ENCODE measurements at places on chromosomes 6 and 20. TPM values are rescaled to one million over a fixed set of nuclear protein-coding genes. Genes with fewer than 3 reads are reported as not detected.

The OR12D3 gene
- total RNA-seq, result not detected

The SYNCRIP gene
- 87.4 TPM for total RNA-seq

The HELZ2 gene
- 14.9 TPM for total RNA-seq

The EMILIN3 gene
- total RNA-seq, result 0.46 TPM

The SIGLEC1 gene
- not detected for total RNA-seq

The MPIG6B gene
- total RNA-seq, result not detected

GRCh38 chr6:41671376-41671775 is 33.1 kb downstream of the MDFI start:
- no peaks in the 10 kb centered on the region for H3K4me1 ChIP-seq
- H3K36me3 ChIP-seq, result no peaks in the 10 kb centered on the region
- H3K27me3 ChIP-seq, result peaks cover 13% of the 10 kb centered on the region
- peak; percentile 37 for DNase-seq
- no peak overlapping the region for H3K27ac ChIP-seq

DNA sequence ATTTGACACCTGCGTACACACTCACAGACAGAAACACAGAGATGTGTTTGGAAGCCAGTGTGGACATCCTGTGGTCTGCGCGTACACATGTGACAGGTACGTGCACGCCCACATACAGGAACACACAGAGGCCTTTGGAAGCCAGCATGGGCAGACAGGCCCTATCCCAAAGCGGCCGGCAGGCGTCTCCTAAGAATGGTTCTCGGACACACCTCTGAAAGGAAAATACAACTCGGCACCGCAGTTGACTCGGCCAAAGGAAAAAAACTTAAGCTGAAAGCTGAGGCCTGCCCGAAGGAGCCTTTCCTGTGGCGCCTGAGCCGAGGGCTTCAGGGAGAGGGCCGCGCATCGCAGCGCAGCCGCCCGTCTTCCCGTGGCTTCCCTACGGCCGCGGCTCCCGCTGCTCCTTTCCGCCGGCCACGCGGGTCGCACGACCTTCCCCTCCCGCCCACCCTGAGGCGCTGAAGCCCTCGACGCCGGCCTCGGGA is 1.4 kb upstream of the CEP43 start:
- peak overlapping the region; percentile 71 for H3K4me3 ChIP-seq
- DNase-seq, result no peak
- H3K36me3 ChIP-seq, result no peaks in the 10 kb centered on the region
- H3K27ac ChIP-seq, result peak overlapping the region; percentile 65
- H3K4me1 ChIP-seq, result peaks cover 24% of the 10 kb centered on the region

DNA sequence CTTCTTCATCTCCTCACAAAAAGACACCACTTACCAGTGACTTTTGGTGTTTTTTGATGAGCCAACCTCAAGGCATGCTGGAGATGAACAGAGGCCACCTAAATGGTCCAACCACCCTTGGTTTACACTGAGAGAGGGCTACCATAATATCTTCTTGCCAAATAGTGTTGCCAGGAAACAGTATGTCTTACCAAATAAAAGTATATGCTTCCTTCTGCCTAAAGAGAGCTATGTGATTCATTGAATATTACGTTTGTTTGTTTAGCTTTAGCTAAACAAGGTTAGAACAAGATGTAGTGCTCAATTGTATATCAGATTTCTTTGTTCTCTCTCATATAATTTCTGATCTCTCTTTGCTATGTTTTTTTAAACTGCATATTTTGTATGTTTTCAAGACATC is 40.6 kb upstream of the BMP6 start:
- H3K4me3 ChIP-seq, result no peak overlapping the region
- no peak for DNase-seq
- H3K27me3 ChIP-seq, result peaks cover 3% of the 10 kb centered on the region
- H3K27ac ChIP-seq, result no peak overlapping the region
- H3K36me3 ChIP-seq, result no peaks in the 10 kb centered on the region
- peaks cover 6% of the 10 kb centered on the region for H3K4me1 ChIP-seq

GRCh38 chr20:60050193-60050947 is 92.1 kb downstream of the CDH26 start:
- H3K27ac ChIP-seq, result no peak overlapping the region
- H3K27me3 ChIP-seq, result peaks cover 3% of the 10 kb centered on the region
- no peak overlapping the region for H3K4me3 ChIP-seq

- H3K4me3 ChIP-seq, result no peak overlapping the region
- no peak for DNase-seq
- peak overlapping the region; percentile 81 for H3K27ac ChIP-seq
- H3K36me3 ChIP-seq, result peaks cover 1% of the 10 kb centered on the region
- no peaks in the 10 kb centered on the region for H3K27me3 ChIP-seq
Measured at GRCh38 chr20:35317416-35318210, 25.4 kb upstream of the FAM83C start.

GRCh38 chr6:18562726-18563125 is 175.6 kb downstream of the RNF144B start:
- DNase-seq, result no peak
- H3K36me3 ChIP-seq, result peaks cover 2% of the 10 kb centered on the region
- no peak overlapping the region for H3K27ac ChIP-seq
- H3K4me3 ChIP-seq, result no peak overlapping the region

DNA sequence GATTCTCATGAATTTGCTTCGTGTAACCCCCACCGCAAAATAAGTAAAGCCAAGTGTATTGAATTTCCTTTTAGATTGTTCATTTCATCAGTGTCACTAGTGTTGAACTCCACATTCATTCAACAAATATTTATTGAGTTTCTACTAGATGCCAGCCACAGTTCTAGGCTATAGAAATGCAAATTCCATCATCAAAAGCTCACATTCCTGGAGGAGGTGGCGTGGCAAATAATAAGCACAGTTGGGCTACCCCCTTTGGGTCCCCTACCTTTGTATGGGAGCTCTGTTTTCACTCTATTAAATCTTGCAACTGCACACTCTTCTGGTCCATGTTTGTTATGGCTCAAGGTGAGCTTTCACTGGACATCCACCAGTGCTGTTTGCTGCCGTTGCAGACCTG is 12.7 kb upstream of the ME1 start:
- no peaks in the 10 kb centered on the region for H3K27me3 ChIP-seq
- no peaks in the 10 kb centered on the region for H3K36me3 ChIP-seq
- H3K4me3 ChIP-seq, result no peak overlapping the region
- no peak for DNase-seq
- H3K4me1 ChIP-seq, result peaks cover 9% of the 10 kb centered on the region

DNA sequence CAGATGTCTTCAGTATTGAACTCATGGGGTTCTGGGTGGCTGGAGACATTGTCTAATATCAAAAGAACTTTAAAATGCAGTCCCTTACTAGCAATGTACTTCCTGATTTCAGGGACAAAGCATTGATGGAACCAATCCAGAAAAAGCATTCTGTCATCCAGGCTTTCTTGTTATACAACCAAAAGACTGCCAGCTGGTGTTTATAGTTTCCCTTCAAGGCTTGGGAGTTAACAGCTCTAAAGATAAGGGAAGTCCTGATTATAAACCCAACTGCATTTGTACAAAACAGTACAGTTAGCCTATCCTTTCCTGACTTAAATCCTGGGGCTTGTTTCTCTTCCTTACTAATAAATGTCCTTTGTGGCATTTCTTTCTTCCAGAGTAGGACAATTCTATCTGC is 160.0 kb downstream of the COL21A1 start:
- H3K4me3 ChIP-seq, result no peak overlapping the region
- no peak for DNase-seq
- peak overlapping the region; percentile 55 for H3K27ac ChIP-seq
- H3K4me1 ChIP-seq, result peaks cover 34% of the 10 kb centered on the region
- peaks cover 7% of the 10 kb centered on the region for H3K36me3 ChIP-seq
- H3K27me3 ChIP-seq, result no peaks in the 10 kb centered on the region

DNA sequence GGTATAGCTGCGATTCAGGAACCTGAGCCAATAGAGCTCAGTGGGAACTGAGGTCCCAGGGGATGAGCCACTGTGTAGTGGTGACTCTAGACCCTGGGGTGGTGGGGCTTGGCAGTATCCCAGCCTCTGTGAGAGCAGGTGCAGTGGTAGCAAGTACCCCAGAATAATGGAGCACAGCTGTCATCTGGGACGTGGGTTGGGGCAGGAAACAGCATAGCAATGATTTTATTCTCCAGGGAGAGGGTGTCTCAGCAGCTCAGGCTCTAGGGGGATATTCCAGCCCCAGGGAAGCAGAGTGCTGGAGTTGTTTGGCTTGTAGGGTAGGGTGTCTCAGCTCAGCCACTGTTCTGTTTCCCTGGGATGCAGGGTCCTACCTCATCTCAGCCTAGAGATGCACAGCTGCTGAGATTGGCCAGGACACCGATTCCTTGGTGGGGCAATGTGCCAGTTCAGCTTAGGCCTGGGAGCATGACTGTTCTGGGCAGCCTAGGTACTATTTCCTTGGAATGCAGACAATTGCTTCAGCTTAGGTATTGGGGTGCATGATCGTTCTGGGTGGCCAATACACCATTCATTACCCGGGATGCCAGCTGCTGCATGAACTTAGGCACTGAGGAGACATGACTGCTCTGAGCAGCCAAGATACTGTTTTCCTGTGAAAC is 34.0 kb upstream of the NUP153 start:
- H3K36me3 ChIP-seq, result peaks cover 12% of the 10 kb centered on the region
- no peaks in the 10 kb centered on the region for H3K4me1 ChIP-seq
- H3K27me3 ChIP-seq, result no peaks in the 10 kb centered on the region
- H3K27ac ChIP-seq, result no peak overlapping the region

DNA sequence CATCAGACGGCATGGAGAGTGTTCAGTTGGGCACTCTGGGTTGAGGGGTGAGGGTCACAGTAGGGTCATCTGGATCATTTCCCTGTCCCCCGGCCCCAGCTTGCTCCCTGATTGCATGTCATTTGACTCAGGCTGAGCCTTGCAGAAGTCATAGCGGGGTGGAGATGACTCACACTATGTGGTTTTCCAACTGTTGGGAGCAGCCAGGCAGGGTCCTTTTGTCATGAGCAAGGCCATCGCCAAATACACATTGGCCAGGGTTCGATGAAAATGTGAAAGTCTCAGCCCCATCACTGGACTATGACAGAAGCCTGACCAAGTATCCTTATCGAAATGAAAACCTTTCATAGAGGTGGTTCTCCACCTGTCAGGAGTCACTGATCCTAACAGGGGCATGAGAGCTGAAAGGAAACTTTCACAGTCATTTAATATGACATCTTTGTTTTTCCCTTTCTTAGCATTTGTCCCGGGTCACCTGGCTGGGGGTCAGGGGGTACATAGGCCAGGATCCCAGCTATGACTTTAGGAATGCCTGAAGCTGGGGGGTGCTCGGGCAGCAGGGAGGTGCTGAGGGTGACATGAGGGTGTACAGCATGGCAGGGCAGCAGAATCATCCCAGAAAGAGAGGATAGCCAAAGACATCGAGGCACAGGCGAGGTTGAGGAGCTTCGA is 70.2 kb upstream of the CD93 start:
- H3K36me3 ChIP-seq, result no peaks in the 10 kb centered on the region
- no peak overlapping the region for H3K4me3 ChIP-seq
- H3K27me3 ChIP-seq, result no peaks in the 10 kb centered on the region

- peaks cover 1% of the 10 kb centered on the region for H3K36me3 ChIP-seq
- H3K4me1 ChIP-seq, result no peaks in the 10 kb centered on the region
- no peaks in the 10 kb centered on the region for H3K27me3 ChIP-seq
- no peak overlapping the region for H3K4me3 ChIP-seq
- DNase-seq, result no peak
Measured at GRCh38 chr6:3533981-3534380, 77.1 kb upstream of the SLC22A23 start.

DNA sequence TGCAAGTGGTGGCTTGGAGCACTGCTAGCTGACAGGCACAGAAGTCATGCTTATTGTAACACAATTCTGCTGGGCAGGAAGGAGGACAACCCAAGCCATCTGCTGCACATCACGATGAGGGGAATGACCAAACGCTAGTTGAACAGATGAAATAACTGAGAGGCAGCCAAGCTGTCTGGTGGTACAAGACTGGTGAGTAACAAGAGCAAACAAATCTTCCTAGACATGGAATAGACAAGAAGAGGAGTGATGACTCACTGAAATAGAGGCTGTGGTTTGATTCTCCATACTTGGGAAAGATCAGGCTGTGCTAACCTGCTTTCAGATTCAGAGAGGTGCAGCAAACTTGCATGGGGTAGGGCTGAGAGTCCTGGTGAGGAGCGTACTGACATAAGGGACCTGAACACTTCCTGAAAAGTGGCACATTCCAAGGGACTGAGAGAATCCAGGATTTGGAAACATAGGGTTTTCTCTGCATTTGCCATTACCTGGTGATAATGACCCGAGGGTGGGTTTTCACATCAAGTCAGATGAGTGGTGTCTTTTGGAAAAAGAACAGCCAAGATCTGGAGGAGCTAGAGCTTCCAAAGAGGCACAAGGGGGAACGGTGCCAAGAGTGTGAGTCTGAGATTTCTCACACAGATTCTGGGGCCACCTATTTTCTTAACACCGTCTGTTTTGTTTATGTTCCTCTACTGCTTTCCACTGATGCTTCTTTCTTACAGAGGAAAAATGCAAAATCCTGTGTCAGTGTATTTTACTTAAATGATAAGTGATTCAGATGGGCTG is 60.0 kb downstream of the PRL start:
- H3K36me3 ChIP-seq, result peaks cover 1% of the 10 kb centered on the region
- no peak overlapping the region for H3K4me3 ChIP-seq
- no peaks in the 10 kb centered on the region for H3K27me3 ChIP-seq
- H3K27ac ChIP-seq, result peak overlapping the region; percentile 90

- peak overlapping the region; percentile 87 for H3K4me3 ChIP-seq
- H3K4me1 ChIP-seq, result peaks cover 41% of the 10 kb centered on the region
- H3K36me3 ChIP-seq, result no peaks in the 10 kb centered on the region
Measured at GRCh38 chr20:53914781-53915445, 155.5 kb downstream of the BCAS1 start.

DNA sequence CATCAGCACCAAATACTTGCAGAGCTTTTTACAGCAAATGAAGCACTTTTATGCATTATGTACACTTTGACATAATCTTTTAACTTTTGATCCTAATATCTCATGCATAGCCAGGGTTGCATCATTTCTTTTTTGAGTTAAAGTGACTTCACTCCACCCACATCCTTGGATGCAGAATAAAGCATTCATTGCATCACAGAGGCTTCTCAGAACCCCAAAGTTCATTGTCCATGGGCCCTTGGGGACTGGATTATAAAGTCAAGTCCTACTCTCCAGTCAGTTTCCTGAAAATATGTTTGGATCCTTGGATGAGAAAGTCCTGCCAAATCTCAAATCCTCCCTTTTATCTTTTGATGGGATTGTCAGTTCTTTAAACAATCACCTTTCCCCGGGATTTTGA is 10.6 kb upstream of the EFHC1 start:
- H3K4me1 ChIP-seq, result peaks cover 15% of the 10 kb centered on the region
- no peak overlapping the region for H3K27ac ChIP-seq
- no peak overlapping the region for H3K4me3 ChIP-seq

DNA sequence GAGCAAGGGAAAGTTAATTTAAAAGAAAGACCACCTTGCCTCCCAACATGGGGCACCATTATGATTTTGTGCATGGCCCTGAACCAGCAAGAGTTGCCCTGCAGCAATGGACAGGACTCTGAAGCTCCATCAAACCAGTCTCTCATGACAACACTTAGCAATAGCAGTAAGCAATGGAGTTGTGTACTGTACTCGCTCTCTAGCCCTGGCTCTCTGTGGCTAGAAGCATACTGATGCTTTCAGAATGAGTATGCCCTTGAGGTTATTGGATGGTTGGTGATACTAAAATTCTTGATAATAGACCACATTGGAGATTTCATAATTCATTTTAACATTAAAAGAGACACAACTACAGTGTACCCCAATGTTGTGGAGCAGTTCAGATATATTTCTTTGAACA is 23.2 kb upstream of the LMBRD1 start:
- H3K4me1 ChIP-seq, result no peaks in the 10 kb centered on the region
- no peak overlapping the region for H3K27ac ChIP-seq
- no peaks in the 10 kb centered on the region for H3K27me3 ChIP-seq
- no peak overlapping the region for H3K4me3 ChIP-seq
- H3K36me3 ChIP-seq, result no peaks in the 10 kb centered on the region
